ENCODE measurements at places on chromosomes 5 and 9. TPM values are rescaled to one million over a fixed set of nuclear protein-coding genes. Genes with fewer than 3 reads are reported as not detected.

The LRRC19 gene
- total RNA-seq = not detected

The GFI1B gene
- not detected for total RNA-seq

DNA sequence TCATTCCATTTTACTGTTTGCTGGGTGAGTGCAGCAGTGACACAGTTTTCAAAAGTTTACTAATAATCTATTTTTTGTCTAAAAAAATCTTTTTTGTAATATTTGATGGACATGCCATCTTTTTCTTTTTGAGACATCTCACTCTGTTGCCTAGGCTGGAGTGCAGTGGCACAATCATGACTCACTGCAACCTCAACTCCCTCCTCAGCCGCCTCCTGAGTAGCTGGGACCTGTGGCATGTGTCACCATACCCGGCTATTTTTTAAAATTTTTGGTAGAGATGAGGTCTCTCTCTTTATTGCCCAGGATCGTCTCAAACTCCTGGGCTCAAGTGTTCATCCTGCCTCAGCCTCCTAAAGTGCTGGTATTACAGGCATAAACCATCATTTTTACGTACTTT is 86.0 kb downstream of the KDM4C start:
- no peak for DNase-seq
- peaks cover 8% of the 10 kb centered on the region for H3K36me3 ChIP-seq
- H3K27ac ChIP-seq = no peak overlapping the region
- H3K27me3 ChIP-seq = no peaks in the 10 kb centered on the region

GRCh38 chr5:1031306-1031959 is 22.8 kb downstream of the NKD2 start:
- no peaks in the 10 kb centered on the region for H3K27me3 ChIP-seq
- DNase-seq = no peak
- no peaks in the 10 kb centered on the region for H3K36me3 ChIP-seq
- no peaks in the 10 kb centered on the region for H3K4me1 ChIP-seq

GRCh38 chr5:178240766-178241165 is 8.2 kb upstream of the PHYKPL start:
- no peaks in the 10 kb centered on the region for H3K27me3 ChIP-seq
- peak; percentile 48 for DNase-seq
- H3K4me1 ChIP-seq = peaks cover 76% of the 10 kb centered on the region
- peak overlapping the region; percentile 96 for H3K27ac ChIP-seq

- no peaks in the 10 kb centered on the region for H3K36me3 ChIP-seq
- no peak overlapping the region for H3K4me3 ChIP-seq
- no peak for DNase-seq
- H3K4me1 ChIP-seq = peaks cover 1% of the 10 kb centered on the region
- H3K27ac ChIP-seq = no peak overlapping the region
- H3K27me3 ChIP-seq = peaks cover 4% of the 10 kb centered on the region
These were observed 11.9 kb upstream of the MELK start for GRCh38 chr9:36560771-36561170.

DNA sequence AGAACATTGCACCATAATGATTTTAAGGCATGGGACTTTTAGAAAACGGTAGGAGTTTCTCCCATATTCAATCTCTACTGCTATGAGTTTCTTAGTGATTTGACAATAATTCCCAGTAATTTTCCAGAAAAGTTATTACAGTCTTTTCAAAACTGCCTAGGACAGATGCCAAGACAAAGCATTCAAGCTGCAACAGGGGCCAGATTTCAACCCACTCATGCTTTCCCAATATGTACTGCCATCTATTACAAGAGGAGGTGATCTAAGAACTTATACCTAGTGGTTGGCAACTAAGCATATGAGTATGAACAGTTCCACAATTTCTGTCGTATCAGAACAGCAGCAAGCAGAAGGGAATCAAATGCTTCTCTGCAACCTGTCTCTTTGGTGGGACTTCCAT is 95.1 kb upstream of the TMED7 start:
- DNase-seq = no peak
- no peaks in the 10 kb centered on the region for H3K4me1 ChIP-seq
- H3K27ac ChIP-seq = no peak overlapping the region
- no peaks in the 10 kb centered on the region for H3K36me3 ChIP-seq
- no peak overlapping the region for H3K4me3 ChIP-seq

Data from activated CD8-positive, alpha-beta T cell treated with anti-CD3 and anti-CD28 coated beads, Interleukin-2, amount 10 ng/mL, durations not matched to agents 7 days and 5 days (primary cell).